ENCODE measurements at places on chromosomes 1 and 21. TPM values are rescaled to one million over a fixed set of nuclear protein-coding genes. Genes with fewer than 3 reads are reported as not detected.

DNA sequence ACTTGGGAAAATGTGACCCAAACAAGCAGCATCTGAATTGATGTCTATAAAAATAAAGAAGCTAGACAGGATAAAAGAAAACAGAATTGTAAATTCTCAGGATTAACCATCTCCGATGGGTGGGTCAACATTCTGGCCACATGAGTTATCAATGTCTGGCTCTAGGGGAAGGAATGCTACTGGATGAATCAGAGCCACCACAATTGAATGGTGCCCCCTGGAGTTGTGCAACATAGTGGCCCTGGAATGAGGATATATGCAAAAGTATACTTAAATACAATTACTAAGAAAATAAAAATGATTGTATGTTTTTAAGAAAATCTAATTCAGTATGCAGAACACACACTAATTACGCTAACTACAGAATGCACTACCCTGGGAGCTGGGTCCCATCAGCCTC lies 185.6 kb downstream of the TGFBR3 start:
- H3K27ac ChIP-seq = no peak overlapping the region
- peaks cover 18% of the 10 kb centered on the region for H3K4me1 ChIP-seq
- H3K36me3 ChIP-seq = no peaks in the 10 kb centered on the region
- no peaks in the 10 kb centered on the region for H3K27me3 ChIP-seq
- DNase-seq = no peak

DNA sequence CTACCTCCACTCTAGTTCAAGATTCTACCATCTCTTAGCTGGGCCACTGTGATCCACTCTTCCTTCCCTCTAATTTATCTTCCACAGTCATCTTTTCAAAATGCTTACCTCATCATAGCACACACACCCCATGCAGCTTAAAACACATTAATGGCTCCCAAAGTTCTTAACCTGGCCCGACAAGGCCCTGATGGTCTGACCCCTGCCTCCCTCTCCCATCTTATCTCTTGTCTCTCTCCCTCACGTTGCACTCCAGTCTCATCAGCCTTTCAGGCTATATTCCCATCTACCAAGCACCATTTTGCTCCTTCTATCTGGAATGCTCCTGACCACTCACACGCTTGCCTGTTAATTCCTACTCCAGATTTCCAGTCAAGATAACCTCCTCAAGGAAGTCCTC lies 2.5 kb upstream of the ZBTB8A start:
- peaks cover 11% of the 10 kb centered on the region for H3K4me1 ChIP-seq
- H3K4me3 ChIP-seq = no peak overlapping the region
- no peaks in the 10 kb centered on the region for H3K36me3 ChIP-seq
- peaks cover 39% of the 10 kb centered on the region for H3K27me3 ChIP-seq
- no peak for DNase-seq

DNA sequence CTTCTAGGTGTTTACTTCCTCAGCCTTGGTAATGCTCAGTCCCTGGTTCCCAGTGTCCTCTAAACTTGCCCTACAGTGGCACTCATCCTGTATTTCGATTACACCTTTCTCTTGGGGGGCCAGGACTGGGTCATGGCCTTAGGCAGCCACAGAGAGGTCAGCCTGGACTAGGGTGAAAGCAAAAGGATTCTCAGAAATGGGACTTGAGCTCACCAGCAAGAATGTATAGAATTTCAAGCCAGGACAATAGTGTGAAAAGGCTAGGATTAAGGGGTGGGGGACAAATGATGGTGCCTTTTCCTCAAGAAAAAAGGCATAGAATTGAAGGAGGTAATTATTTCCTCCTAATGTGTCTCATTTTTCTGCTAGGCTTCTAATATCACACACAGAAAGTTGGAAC lies 166.8 kb upstream of the RUNX1 start:
- no peaks in the 10 kb centered on the region for H3K36me3 ChIP-seq
- H3K27ac ChIP-seq = no peak overlapping the region
- H3K4me3 ChIP-seq = no peak overlapping the region
- no peaks in the 10 kb centered on the region for H3K4me1 ChIP-seq
- DNase-seq = no peak
- no peaks in the 10 kb centered on the region for H3K27me3 ChIP-seq

DNA sequence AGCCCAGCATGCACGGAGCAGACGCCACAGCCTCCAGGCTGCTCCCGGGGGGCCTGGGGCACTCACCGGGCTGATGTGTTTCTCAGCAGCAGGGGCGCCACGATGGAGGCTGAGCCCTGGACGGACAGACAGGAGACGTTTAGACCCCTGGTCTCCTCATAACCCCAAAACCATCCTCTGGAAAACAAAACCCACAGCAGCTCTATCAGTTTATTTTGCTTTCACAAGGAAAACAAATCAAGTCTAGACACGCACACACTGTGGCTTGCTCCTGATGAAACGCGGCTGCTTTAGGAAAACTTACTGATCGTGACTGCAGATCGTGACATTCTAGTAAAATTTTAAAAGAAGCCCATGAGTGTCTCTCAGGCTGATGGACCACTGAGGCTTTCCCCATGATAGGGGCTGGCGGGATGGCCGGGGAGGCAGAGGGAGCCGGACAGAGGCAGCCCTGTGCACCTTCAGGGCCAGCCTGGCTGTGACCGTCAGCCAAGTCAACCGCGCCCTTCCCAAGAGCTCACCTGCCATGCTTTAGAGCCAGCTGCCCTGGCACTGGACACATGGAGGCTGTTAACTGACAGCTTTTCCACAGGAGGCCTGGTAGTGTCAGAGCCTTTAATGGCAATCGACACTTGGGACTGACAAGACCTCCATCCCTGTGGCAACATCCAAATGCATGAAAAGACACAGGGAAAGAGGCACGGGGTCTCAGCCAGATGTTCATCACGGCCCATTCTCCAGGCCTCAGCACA lies 5.2 kb downstream of the POFUT2 start:
- peaks cover 24% of the 10 kb centered on the region for H3K36me3 ChIP-seq
- no peak overlapping the region for H3K4me3 ChIP-seq
- no peak for DNase-seq
- H3K4me1 ChIP-seq = peaks cover 2% of the 10 kb centered on the region
- no peaks in the 10 kb centered on the region for H3K27me3 ChIP-seq

DNA sequence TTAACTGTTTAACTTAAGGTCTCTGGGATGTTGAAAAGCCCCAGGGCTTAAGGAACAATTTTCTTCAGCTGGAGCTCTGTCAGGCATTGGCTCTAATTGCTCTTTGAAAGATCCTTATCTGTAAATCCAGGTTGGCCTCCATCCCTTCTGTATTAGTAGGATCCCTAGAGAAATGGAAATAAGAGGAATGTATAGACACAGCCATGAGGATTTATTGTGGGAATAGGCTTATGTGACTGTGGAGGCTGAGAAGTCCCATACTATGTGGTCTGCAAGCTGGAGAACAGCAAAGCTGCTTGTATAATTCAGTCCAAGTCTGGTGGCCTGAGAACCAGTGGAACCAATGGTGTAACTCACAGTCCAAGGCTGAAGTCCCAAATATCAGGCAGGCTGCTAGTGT lies 47.6 kb upstream of the VAV3 start:
- H3K4me1 ChIP-seq = no peaks in the 10 kb centered on the region
- H3K27ac ChIP-seq = no peak overlapping the region
- no peak for DNase-seq
- H3K27me3 ChIP-seq = peaks cover 2% of the 10 kb centered on the region
- H3K36me3 ChIP-seq = no peaks in the 10 kb centered on the region

ATP8B2 gene
- total RNA-seq = 147 TPM

BCL2L15 gene
- 1.4 TPM for total RNA-seq

C1QTNF12 gene
- total RNA-seq = 2.8 TPM

UBL4B gene
- not detected for total RNA-seq

TBX19 gene
- total RNA-seq = 3.9 TPM

FAAH gene
- total RNA-seq = 9.5 TPM

MYBPH gene
- total RNA-seq = not detected

Measured in T-cell (primary cell).